ENCODE measurements at places on chromosomes 11 and 22.
A peak's percentile ranks its signal among the peaks of the same experiment; 100 is the strongest.

GRCh38 chr11:46826310-46827044 lies 19.6 kb downstream of the CKAP5 start:
- DNase-seq: peak; percentile 64

GRCh38 chr22:25083056-25083806 lies 116.4 kb upstream of the CRYBB3 start:
- no peak for DNase-seq

DNA sequence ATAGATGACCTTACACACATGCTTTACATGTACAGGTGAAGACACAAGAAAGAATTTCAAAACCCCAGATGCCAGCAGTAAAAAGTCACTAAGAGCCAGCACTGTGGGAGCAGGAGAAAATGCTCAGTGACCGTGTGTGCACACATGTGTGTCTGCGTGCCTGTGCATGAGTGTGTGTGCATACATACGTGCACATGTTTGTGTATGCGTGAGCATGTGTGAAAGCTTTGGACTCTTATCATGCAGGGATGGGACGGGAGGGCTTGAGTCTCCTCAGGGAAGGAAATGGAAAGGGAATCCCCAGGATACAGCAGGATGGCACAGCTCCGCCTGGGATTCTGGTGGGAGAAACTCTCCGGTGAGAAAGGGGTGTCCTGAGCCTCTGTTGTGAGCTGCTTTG lies 121.5 kb upstream of the B3GAT1 start:
- DNase-seq: no peak

DNA sequence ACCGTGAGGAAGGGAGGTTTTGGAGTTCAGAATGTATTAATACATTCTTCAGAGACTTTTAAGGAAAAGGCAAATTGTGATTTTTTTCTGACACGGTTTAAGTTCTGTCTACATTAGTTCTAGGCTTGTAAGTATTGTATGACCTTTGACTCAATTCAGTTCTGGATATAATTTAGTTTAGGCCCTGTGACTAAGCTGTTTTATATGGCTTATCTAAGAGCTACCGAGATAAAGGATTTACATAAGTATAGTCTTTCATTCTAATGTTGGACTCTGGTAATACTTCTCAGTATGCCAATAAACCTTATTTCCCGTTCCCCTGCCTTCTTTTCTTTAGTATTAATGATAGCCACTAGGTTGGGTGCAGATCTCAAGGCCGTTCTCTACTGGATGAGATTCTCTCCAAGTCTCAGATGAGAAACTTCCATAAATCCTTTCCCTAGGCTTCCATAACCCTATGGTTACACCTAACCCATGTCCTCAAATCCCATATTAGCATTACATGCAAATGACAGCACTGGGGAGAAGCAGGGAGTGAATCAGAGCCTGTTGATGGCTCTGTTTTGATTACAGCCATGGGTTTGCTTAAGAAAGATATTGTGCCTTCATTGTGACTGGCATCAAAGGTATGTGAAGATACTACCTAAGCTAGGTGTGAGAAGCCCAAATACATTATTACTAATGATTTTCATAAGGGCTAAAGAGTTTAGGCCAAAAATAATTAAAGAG lies 38.7 kb downstream of the BARX2 start:
- no peak for DNase-seq

DNA sequence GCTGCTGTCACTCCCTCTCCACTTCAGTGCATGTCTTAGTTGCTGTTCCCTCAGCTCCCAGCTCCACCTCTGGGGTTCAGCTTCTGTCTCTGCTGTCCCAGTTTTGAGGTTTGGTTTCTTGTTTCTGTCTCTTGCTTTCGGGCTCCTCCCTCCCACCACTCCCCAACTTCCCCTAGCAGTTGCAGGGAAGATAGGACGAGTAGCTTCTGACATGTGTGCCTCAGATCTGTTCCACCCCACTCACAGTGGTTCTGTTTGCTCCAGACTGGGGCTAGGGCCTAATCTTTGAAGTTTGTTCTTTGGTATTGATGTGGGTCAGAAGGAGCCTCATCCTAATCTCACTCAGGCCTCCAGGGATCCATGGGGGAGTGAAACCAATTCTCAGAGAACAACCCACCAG lies 2.6 kb upstream of the RRM1 start:
- DNase-seq: no peak

DNA sequence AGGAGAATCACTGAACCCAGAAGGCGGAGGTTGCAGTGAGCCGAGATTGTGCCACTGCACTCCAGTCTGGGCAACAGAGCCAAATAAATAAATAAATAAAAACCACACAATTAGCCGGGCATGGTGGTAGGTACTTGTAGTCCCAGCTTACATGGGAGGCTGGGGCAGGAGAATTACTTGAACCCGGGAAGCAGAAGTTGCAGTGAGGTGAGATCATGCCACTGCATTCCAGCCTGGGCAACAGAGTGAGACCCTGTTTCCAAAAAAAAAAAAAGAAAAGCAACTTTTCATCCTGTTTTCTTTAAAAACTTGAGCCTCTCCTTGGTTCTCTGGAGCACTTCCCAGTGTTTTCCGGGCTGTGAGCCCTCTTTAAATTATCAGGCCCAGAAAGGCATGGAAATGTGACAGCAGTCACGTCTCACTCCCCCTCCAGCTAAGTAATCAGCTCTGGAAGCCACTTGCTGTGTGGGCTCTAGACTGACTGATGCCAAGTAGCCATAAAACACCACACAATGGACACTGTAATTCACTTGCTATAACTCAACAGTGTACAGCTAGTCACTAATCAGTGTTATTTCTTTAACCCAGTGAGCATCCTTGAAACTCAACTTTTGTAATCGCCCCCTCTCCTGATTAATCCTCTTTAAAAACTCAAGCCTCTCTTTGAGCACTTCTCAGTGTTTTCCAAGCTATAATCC lies 13.0 kb upstream of the MCHR1 start:
- no peak for DNase-seq

- no peak for DNase-seq
Observed at GRCh38 chr11:3088806-3089205, 31.6 kb upstream of the CARS1 start.

- no peak for DNase-seq
Observed at GRCh38 chr11:125164091-125164421, 495 bp upstream of the PKNOX2 start.

DNA sequence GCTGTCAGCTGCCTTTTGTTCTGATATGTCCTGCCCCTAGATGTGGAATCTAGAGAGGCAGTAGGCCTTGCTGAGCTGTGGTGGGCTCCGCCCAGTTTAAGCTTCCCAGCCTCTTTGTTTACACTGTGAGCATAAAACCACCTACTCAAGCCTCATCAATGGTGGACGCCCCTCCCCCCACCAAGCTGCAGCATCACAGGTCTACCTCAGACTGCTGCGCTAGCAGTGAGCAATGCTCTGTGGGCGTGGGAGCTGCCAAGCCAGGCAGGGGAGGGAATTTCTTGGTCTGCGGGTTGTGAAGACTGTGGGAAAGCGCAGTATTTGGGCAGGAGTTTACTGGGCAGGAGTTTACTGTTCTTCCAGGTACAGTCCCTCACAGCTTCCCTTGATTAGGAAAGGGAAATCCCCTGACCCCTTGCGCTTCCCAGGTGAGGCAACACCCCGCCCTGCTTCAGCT lies 98.5 kb downstream of the SMCO4 start:
- no peak for DNase-seq

Measured in cerebellar nuclear complex (tissue), 1 donor.